Sigmoid colon (tissue), 7 donors: ENCODE measurements at places on chromosomes 7 and 10. TPM values are rescaled to one million over a fixed set of nuclear protein-coding genes. Genes with fewer than 3 reads are reported as not detected.

GRCh38 chr7:151074817-151075661 lies 5.6 kb downstream of the FASTK start:
- DNase-seq, result no peak
- H3K4me3 ChIP-seq, result no peak overlapping the region

DNA sequence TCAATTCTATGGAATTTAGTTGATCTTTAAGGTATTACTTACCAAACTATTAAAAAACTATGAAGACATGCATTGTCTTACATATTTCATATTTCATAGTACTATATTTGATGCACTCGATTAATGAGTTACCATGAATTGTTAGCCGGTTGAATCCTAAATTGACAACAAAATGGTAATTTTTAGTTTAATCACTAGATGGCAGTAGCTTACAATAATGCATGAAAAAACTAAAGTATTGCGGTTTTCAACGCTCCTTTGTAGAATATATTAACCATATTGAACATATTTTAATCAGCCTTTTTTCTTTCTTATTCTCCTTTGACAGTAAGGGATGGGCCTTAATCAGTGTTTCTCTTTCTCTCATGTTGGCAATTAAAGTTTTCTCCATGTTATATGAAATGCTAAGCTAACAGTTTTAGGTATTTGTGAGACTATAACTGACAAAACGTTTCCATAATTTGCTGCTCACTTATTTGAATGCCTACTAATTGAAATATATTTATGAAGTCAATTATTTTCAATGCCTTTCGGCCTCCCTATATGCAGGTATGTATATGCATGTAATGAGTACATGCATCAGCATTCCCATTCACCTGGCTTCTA lies 48.5 kb upstream of the ARL4A start:
- no peaks in the 10 kb centered on the region for H3K36me3 ChIP-seq
- H3K4me3 ChIP-seq, result no peak overlapping the region
- peaks cover 17% of the 10 kb centered on the region for H3K4me1 ChIP-seq
- H3K27me3 ChIP-seq, result no peaks in the 10 kb centered on the region
- no peak for DNase-seq
- no peak overlapping the region for H3K27ac ChIP-seq

GRCh38 chr7:148437043-148437442 lies 153.5 kb upstream of the C7orf33 start:
- no peak overlapping the region for H3K4me3 ChIP-seq
- DNase-seq, result no peak
- H3K36me3 ChIP-seq, result no peaks in the 10 kb centered on the region
- H3K27ac ChIP-seq, result no peak overlapping the region

DNA sequence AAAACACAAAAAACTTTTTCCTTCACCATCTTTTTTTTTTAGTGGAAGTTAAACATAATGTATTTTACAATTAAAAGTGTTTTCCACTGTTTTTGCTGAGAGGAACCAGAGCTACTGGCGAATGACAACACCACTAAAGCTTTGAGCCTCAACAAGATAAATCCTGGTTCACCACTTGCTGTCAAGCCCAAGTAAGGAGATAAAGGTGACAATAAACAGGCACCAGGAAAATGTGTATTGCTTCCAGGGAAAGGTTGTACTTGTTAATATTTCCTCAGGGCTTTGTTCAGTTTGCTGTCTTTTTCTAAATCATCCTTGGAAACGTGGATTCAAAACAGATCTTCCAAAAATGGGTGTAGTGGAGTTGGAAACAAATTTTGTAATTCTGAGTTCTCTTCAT lies 109.9 kb upstream of the ANKRD30A start:
- DNase-seq, result no peak
- H3K4me1 ChIP-seq, result peaks cover 22% of the 10 kb centered on the region
- peak overlapping the region; percentile 67 for H3K27ac ChIP-seq
- no peak overlapping the region for H3K4me3 ChIP-seq
- no peaks in the 10 kb centered on the region for H3K36me3 ChIP-seq

DNA sequence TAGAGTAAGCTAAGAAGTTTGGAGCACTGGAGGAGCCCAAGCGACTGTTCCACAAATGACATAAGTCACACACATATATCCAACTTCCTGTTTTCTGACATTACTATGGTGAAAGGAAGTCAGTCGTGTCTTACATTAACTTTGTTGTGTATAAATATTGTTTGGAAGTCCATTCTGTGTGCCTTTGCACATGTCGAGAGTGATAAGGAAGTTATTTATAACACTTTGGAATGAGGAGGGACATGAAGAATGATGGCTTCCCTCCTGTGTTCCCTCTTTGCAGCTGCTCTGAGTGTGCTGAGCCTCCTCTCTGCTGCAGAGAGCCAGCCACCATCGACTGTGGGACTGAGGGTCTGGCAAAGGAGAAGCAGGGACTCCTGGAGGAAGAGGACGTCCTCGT lies 40.4 kb upstream of the MGMT start:
- no peaks in the 10 kb centered on the region for H3K27me3 ChIP-seq
- no peak for DNase-seq
- H3K4me3 ChIP-seq, result no peak overlapping the region
- no peaks in the 10 kb centered on the region for H3K36me3 ChIP-seq

DNA sequence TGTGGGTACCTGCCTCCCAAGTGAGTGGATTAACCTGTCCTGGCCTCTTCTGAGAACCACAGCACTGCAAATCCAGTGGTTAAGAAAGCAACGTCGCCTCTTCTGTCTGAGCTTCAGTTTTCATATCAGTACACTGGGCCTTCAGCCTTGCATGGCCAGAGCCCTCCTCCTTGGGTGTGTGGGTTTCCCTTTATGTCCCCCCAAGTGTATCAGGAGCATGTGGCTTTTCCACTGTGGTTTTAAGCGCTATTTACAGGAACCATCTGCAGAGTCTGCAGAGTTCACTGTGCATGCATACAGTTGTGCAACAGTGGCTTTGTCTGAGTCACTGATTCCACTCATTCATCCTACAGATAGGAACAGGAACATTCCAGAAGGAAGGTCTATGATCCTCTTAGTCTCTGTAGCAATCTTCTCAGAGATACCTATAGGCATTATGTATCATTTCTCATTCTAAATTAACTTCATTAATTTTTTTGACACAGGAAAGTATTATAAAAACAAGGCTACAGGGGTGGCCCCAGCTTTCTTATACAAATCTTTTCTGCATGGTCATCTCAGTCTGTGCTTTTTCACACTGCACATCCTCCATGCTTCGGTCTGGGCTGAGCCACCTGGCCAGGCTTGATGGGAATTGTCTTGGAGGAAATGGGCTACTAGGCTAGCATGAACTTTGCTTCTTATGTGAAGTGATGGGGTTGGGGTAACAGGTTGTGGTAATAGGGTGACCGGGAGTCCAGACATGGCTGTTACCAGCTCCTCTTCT lies 17.1 kb downstream of the MBL2 start:
- no peak overlapping the region for H3K4me3 ChIP-seq
- DNase-seq, result no peak
- H3K27me3 ChIP-seq, result no peaks in the 10 kb centered on the region
- no peaks in the 10 kb centered on the region for H3K4me1 ChIP-seq
- H3K36me3 ChIP-seq, result no peaks in the 10 kb centered on the region
- H3K27ac ChIP-seq, result no peak overlapping the region

DNA sequence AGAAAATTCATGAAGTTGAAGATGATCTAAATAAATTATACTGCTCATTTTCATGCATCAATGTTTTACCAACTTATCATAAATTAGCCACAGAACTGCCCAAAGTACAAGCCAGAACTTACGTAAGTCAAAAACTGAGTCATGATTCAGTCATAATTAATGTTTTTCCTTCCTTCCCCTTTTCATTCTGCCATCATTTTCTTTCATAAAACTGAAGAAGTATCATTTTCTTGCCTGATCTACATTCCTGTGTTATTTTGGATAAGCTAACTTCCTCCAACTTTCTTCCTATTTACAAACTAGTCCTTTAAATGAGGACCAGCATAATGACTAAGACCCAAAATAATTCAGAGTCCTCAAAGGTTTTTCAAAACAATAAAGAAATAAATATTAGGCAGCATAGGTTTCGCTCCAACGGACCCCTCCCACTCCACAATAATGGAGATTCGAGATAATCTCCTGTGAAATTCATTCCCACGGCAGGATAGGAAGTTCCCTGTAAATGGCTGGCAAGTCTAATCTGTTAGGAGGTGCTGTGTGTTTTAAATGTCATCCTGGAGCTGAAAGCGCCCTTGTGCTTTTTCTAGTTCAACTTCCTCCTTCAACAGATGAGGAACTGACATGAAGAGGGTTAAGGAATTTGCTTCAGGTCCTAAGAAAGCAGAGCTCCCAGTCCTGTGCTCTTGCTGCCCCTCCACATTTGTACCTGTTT lies 218.9 kb downstream of the DOCK4 start:
- DNase-seq, result no peak
- peaks cover 14% of the 10 kb centered on the region for H3K4me1 ChIP-seq
- no peaks in the 10 kb centered on the region for H3K36me3 ChIP-seq

GRCh38 chr7:50153148-50153547 lies 60.1 kb upstream of the ZPBP start:
- no peaks in the 10 kb centered on the region for H3K36me3 ChIP-seq
- H3K27me3 ChIP-seq, result no peaks in the 10 kb centered on the region
- DNase-seq, result no peak
- H3K27ac ChIP-seq, result no peak overlapping the region
- H3K4me1 ChIP-seq, result no peaks in the 10 kb centered on the region

- H3K27ac ChIP-seq, result no peak overlapping the region
- peak; percentile 82 for DNase-seq
- no peaks in the 10 kb centered on the region for H3K27me3 ChIP-seq
- no peaks in the 10 kb centered on the region for H3K36me3 ChIP-seq
These were observed 340.3 kb upstream of the PRKCQ start for GRCh38 chr10:6920072-6921019.

- no peak overlapping the region for H3K27ac ChIP-seq
- H3K36me3 ChIP-seq, result no peaks in the 10 kb centered on the region
- H3K4me3 ChIP-seq, result no peak overlapping the region
- no peak for DNase-seq
- no peaks in the 10 kb centered on the region for H3K4me1 ChIP-seq
These were observed 66.0 kb downstream of the OSBPL3 start for GRCh38 chr7:24913801-24914464.

DNA sequence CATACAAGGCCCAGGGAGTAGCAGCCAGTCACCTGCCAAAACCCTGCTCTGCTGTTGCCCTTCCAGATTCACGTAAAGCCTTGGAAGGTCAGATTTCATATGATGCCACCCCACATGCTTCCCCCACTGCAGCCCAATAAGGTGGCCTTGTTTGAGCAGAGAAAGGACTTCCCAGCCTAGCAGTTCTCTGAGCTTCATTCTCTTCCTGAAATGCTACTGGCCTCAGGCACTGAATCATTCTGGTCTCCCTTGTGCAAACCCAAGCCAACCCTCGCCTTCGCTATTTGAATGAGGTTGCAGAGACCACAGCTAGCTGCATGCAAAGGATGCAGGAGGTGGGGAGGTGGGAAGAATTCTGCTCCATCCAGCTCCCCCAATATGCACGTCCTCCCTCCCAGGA lies 60.3 kb upstream of the PLXNA4 start:
- DNase-seq, result no peak
- no peaks in the 10 kb centered on the region for H3K4me1 ChIP-seq
- H3K27ac ChIP-seq, result no peak overlapping the region
- H3K4me3 ChIP-seq, result no peak overlapping the region
- H3K36me3 ChIP-seq, result no peaks in the 10 kb centered on the region

DNA sequence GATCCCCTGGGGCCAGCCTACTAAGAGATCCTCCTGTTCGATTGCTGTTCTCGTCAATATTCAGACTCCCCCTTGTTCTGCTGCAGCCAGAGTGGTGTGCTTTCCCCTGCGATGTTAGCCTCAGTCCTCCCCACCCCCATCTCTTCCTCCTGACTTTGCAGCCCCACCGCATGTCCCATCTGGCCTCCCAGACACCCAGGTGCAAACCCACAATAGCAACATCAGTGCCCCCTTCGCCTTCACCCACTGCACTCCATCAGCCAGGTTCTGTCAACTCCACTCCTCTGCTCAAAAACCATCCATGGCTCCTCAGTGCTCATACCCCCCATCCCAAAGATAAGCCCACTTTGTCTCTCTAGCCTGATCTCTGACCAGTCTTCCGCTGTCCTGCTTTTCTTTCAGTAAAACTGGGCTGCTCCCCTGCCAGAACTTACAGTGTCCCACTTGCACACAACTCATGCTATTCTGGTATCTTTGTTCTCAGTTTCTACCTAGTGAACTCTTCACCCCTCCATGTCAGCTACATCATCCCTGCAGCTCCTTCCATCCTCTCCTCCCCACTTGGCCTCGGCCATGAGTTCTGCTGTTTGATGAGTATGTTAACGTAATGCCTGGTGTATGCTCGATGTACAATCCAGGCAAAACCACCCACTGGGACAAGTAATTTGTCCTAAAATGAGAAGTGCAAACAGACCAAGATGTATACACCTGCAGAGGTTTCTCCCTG lies 26.6 kb downstream of the COL13A1 start:
- H3K27ac ChIP-seq, result no peak overlapping the region
- H3K36me3 ChIP-seq, result no peaks in the 10 kb centered on the region
- H3K4me3 ChIP-seq, result no peak overlapping the region
- no peaks in the 10 kb centered on the region for H3K27me3 ChIP-seq
- DNase-seq, result no peak

GRCh38 chr7:80257756-80258155 lies 123.1 kb downstream of the GNAI1 start:
- H3K4me3 ChIP-seq, result no peak overlapping the region
- DNase-seq, result no peak
- no peak overlapping the region for H3K27ac ChIP-seq

GRCh38 chr7:154748089-154748786 lies 254.7 kb downstream of the PAXIP1 start:
- H3K27ac ChIP-seq, result no peak overlapping the region
- no peaks in the 10 kb centered on the region for H3K27me3 ChIP-seq
- H3K4me3 ChIP-seq, result no peak overlapping the region

DNA sequence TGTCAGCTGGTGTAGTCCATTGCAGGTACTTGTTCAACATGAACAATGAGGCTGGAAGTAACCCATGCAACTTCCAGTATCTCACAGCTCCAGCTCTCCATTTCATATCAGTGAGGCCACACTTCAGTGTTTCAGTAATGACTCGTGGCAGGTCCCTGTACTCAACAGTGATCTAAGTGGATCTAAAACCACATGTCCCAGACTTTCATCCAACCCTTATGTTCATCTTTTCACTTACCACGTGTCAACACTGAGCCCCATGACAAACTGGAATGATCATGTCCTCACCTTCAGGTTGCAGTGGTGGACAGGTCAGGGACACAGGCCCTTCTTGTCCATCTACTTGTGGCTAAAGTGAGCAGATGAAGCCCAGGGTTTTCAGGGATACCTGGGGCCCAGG lies 155.0 kb upstream of the GRB10 start:
- no peak overlapping the region for H3K27ac ChIP-seq
- H3K27me3 ChIP-seq, result no peaks in the 10 kb centered on the region
- DNase-seq, result no peak
- no peak overlapping the region for H3K4me3 ChIP-seq
- H3K36me3 ChIP-seq, result no peaks in the 10 kb centered on the region
- H3K4me1 ChIP-seq, result no peaks in the 10 kb centered on the region

GRCh38 chr7:134784251-134785049 lies 5.0 kb downstream of the CALD1 start:
- no peak for DNase-seq
- peak overlapping the region; percentile 91 for H3K27ac ChIP-seq
- no peaks in the 10 kb centered on the region for H3K27me3 ChIP-seq
- no peaks in the 10 kb centered on the region for H3K36me3 ChIP-seq
- H3K4me1 ChIP-seq, result peaks cover 57% of the 10 kb centered on the region

SLC35G1 gene
- 4.6 TPM for total RNA-seq

PRKG1 gene
- 69.6 TPM for total RNA-seq

MARVELD1 gene
- 20.0 TPM for total RNA-seq

PPP1R17 gene
- total RNA-seq, result not detected

OR2A25 gene
- not detected for total RNA-seq

MALRD1 gene
- total RNA-seq, result 0.95 TPM
